ENCODE measurements at places on chromosomes 3 and 15.
A peak's percentile ranks its signal among the peaks of the same experiment; 100 is the strongest.

- DNase-seq, result peak; percentile 85
Observed at GRCh38 chr3:128993461-128994172, at the start of gene CFAP92. Gene CFAP92, minus strand, starts transcription at chr3:128994076. Its CDS starts 772 bp downstream, at chr3:128993304.

GRCh38 chr15:90545095-90545494, 15.4 kb downstream of the CRTC3 start:
- no peak for DNase-seq

- no peak for DNase-seq
Observed at GRCh38 chr3:174548841-174549623, 310.1 kb upstream of the NAALADL2 start.

GRCh38 chr15:26689462-26689861, 83.4 kb downstream of the GABRB3 start:
- no peak for DNase-seq

GRCh38 chr15:38378161-38378560, 75.8 kb upstream of the FAM98B start:
- DNase-seq, result no peak

GRCh38 chr3:107910713-107911259, 180.0 kb downstream of the CD47 start:
- DNase-seq, result peak; percentile 6

GRCh38 chr3:180180795-180181194, 144.1 kb upstream of the PEX5L start:
- no peak for DNase-seq

GRCh38 chr15:34608517-34608916, 25.1 kb upstream of the GOLGA8B start:
- DNase-seq, result no peak

GRCh38 chr15:76996076-76996525, 1.2 kb downstream of the PSTPIP1 start:
- no peak for DNase-seq

- no peak for DNase-seq
Observed at GRCh38 chr15:38531509-38531908, 33.1 kb downstream of the RASGRP1 start.

- DNase-seq, result no peak
Observed at GRCh38 chr3:61778095-61778494, 216.7 kb downstream of the PTPRG start.

DNA sequence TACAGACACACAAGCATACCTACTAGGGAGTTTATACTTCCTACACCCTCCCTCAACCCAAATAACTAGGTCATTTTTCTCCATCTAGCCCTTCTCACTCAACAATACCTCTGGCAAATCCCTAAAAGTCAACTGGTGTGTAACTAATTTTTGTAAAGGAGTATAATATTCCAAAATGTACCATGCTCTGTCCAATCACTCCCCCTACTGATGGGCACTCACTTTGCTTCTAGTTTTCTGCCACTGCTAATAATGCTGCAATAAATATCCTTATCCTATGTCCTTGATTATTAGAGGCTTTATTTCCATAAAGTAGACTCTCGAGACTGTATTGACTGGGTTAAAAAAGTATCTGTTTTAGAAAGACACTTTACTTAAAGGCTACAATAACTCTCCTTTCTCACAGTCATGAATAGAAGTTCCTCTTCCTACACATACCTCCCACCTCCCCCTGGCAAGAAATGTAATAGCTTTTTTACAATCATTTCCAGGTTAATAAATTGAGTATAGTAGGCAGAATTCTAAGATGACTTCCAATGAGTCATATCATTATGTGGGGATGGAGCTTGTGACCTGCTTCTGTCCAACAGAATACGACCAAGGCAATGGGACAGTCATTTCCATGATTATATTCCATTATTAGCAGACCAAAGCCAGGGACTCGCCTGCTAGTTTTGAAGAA, 30.0 kb downstream of the SHQ1 start:
- DNase-seq, result no peak

DNA sequence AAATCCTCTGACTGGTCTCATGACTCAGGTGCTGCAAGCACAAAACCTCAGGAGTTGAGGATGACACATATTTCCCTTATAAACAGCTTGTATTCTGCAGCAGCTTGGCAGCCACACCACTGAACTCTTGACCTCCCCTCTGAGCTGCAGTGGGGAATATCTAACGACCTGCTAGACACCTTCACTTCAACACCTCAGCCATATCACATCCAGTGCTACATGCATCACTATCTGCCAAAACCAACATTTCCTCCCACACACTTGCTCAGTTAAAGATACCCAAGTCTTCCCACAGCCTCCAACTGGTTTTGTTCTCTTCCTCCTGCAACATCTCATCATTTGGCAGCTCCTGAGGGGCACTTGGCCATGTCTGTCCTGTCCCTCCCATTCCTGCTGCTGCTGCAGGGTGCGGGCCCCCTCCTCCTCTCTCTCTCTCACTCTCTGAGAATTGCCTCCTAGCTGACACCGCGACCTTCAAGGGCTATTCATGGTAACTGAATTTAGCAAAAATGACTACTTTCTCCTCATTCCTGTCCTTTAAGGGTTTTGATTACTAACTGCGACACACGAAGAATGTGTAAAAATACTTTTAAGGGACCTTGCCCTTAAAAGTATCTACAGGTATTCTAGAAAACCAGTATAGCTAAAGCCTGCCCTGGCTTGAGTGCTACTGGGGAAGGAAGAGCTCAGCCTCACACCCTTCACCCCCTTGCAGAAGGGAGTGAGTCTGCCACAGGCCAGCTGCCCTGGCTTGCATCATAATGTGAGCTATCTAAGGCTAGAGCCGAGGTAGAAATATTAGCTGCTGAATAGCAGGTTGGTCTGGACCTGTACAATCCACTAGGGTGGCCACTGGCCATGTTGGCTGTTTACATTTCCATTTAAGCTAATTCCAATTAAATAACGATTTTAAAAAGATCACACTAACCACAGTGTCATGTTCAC, 5.0 kb upstream of the CCR9 start:
- DNase-seq, result peak; percentile 39

GRCh38 chr3:184620475-184621119, 59.0 kb downstream of the EPHB3 start:
- no peak for DNase-seq

All from activated CD4-positive, alpha-beta T cell treated with anti-CD3 and anti-CD28 coated beads for 4 hours (primary cell).